ENCODE measurements at places on chromosomes 16 and 17.

- DNase-seq = no peak
These were observed 5.0 kb downstream of the HERPUD1 start for GRCh38 chr16:56936950-56937349.

DNA sequence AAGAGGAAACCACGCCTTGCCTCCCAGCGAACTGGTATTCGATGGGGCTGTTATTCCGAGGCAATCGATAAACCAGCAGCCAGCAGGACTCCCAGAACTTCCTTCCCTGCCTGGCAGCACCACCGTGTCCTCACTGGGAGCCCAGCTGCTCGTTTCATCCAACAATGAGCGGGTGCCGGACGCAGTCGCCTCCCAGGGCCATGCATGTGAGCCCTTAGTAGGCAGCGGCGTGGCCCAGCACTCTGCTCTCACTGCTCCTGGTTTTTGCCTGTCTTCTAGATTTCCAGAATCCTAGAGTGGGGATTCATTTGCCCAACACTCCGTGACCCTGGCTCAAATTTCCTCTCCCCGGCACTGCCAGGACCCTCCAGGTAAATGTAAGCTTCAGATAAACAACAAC is 29.1 kb upstream of the RASD1 start:
- DNase-seq = no peak

DNA sequence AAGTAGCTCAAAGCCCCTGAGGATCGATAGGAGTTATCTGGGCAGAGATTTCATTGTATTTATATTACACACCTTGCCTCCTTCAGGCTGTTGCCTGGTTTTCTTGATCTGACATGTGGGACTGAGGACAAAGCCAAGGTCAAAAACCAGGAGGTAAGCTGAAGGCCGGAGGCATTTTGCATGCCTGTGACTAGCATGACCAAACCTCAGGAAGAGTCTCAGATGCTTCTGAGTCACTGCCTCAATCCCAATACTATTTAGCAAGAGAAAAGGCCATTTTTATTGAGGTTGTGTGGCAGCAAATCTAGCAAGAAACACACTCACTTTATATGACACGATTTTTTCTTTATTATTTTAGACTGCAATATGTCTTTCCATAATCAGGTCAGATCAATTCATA is 968.1 kb downstream of the CDH11 start:
- DNase-seq = no peak

DNA sequence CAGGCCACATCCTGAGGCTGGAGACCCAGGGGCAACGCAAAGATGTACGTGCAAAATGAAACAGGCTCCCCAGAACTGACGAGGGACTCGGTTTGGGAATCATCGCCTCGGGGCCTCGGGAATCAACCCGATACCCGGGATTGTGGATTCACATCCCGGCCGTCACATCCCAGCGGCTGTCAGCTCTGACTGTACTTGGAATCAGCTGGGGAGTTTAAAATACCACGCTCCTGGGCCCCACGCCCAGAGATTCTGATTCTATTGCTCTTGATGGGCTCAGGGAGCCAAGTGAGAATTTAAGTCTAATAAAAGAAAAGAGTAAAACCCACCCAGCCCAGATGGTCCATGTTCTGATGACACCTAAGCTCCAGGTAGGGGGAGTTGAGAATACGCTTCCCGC is 42.2 kb downstream of the MRM3 start:
- DNase-seq = no peak

DNA sequence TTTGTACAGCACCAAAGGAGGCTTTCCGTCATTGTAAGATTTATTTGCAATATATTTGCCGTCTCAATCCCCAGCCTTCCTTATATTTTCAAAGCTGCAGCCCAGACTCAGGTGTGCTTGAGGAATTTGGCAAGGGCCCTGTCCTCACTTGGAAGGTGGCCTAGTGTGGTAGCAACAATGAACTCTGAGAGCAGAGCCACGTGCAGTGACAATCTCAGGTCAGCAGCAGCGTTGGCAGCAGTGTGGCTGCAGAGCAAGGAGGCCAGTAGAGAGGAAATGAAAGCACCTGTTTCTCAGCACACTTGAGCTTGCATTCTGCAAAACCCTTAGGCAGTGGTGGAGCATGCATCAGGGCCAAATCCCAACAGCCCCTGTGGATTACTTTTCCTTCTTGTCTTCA is 613.5 kb downstream of the RBFOX1 start:
- DNase-seq = no peak

DNA sequence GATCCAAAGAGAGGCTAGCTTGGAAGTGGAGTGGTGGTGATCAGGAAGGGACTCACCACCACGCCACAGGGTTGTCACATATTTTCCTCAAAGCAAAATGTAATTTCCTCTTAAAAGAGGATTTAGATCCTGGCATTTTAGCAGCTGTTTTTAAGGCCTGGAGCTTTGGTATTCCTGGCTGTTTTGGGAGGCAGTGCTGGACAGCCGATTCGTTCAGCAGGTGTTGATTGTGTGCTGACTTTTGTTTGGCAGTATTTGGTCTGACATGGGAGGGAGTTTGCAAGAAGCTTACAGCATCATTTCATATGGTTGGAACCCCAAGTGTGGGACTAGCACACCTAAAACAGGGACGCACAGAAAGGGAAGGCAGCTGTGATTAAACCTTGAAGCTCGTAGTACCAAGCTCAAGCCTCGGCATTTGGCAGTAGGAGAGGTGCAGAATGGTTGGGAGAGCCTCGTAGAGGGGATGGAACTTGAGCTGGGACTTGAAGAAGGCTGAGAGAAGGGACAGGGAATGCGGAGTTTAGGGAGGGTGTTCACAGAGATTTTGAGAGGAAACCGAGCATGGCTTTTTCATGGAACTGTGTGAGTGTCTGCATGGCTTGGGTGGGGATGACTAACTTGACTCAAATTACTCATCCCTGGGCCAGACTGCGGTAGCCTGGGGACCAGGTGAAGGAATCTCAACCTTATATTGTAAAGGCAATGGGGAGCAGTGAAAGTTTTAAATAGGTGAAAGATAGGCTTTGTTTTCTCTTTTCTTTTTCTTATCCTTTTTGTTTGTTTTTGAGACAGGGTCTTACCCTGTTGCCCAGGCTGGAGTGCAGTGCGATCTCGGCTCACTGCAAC is 52.3 kb downstream of the RPTOR start:
- DNase-seq = peak; percentile 31

DNA sequence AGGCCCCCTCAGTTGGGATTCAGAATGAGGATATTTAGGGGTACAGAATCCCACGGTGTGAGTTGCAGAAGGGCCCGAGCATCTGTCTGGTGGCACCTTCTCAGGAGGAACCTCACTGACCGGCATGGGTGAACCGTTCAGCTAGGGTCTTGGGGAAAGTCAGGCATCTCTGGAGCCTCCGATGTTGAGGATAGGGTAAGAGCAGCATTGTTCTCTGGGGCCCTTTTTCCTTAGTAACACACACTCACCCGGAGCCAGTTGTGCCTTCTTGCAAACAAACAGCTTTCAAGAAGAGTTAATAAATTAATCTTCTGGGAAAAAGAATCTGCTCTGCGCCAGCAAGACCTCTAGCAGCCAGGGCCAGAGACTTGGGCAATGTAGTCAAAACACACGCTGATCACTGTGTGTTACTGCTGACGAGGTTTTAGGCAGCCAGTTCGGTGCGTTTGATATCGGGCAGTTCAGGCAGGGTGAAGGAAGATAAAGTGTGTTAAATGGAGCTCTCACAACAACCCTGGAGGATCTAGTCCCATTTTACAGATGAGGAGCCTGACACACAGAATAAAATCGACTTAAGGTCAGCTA is 48.9 kb downstream of the MSI2 start:
- DNase-seq = no peak

DNA sequence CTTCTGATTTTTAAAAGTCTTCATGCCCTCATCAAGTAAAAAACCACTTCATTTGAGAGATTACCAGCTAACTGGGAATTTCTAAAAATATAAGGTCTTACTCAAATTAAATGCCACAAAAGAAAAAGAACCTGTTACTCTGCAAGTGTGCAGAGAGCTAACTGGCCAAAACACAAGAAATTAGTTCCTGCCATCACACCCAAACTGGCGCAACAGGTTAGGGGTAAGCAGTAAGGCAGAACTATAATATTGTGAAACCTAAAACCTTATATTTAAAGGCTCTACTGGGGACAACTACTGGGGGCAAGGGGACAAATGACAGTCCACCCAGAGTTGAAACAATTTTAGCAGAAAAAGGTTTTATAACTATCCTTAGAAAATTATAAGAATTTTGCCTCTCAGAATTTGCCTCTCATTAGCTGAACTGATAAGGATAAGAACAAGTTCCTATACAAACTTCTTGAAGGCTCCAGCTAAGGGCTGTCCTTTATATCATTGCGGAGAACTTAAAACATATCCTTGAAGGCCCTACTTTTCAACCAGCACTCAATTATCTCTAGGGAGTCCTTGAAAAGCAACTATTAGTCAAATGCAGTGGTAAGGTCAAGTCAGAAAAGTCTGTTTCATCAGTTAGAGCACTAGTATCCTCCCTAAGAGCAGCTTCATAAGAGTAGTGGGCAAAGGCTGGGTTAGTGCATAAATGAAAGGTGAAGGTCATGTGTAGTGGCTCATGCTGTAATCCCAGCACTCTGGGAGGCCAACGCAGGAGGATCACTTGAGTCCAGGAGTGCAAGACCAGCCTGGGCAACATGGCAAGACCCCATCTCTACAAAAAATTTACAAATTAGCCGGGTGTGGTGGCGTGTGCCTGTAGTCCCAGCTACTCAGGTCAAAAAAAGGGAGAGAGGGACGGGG is 31.5 kb downstream of the SMURF2 start:
- no peak for DNase-seq

GRCh38 chr16:63980763-63981162 is 1141.1 kb downstream of the CDH11 start:
- DNase-seq = no peak

DNA sequence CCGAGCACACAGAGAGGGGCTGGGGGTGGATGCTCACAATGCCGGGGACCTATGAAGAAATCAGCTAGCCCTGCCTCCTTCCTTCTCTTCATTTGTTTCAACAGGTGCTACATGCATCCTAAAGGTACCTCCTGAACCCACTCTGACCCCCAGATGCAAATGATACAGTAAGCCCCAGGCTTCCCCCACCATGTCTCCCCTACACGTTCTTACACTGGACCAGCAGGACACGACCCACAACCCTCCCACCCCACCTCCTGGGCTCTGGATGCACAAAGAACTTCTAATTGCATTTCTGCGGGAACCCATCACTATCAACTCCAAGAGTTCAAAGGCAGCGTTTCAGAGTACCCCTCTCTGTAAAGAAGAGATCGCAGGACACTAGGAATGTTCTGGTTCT is 2.1 kb downstream of the XYLT1 start:
- no peak for DNase-seq

DNA sequence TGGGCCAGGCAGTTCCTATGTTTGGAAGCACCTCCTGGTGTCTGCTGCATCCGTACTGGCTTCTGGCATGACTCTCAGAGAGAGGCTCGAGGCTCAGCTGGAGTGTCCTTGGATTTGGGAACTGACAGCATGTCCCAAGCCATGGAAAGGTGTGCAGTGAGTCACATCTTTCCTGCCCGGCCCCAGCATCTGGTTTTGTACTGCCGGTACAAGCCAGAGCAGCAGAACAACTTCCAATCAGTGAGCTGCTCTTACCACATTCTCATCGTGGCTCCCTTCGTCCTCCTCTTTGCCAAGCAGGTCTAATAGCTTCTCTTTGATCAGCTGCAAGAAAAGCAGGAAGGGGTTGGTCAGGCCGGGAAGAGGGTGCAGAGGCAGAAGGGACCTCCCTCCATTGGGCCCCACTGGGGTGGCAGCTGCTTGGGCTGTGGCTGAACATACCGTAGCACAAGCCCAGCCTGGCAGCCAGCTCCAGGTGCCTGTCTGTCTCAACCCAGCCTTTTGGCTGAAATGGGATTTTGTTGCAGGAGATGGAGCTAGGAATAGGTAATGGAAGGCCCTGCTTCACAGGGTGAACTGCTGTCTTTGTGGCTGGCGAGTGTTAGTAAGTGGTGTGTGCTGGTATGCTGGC is 24.2 kb downstream of the SPACA3 start:
- DNase-seq = no peak

DNA sequence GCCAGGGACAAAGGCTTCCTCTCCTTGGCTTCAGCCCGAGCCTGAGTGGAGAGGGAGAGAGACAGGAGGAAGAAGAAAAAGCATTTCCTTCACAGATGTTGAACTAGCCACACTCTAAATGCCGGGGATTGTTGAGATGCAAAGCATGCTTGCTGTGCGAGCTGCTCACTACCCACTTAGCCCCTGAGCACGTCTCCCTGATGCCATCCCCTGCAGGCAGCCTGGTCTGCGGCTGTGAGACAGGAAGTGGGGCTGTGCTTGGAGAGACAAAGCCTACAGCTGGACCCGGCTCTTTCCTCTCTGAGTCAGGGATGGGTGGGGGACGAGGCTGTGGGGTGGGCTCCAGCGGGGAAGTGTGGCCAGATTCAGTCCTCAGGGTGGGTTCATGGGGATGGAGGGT is 13.7 kb downstream of the WNT9B start:
- no peak for DNase-seq

DNA sequence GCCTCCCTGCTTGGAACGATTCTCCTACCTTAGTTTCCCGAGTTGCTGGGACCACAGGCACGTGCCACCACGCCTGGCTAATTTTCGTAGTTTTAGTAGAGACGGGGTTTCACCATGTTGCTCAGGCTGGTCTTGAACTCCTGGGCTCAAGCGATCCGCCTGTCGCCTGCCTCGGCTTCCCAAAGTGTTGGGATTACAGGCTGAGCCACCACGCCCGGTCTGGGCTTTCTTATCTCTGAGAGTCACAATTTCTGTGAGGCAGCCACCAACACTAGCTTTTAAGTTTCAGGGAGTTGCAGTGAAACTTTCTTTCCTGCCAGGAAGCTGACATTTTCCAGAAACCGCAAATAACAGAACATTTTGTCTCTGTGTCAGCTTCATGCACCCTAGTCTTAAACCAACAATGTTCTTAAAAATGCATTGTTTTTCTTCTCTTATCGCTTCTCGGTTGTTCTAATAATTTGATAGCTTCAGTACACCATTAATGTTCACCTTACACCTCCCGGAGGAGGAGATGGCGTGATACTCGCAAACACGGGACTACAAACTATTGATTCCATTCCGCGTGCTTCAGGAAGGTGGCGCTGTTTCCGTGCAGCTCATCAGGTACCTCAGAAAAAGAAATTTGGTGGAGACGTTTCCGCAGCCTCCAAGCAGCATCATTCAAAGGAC is 7.4 kb upstream of the DHRS7B start:
- DNase-seq = peak; percentile 77

GRCh38 chr17:49597928-49598655 is 22.4 kb downstream of the NXPH3 start:
- DNase-seq = no peak

GRCh38 chr16:12318661-12319427 is 342.3 kb downstream of the SNX29 start:
- DNase-seq = no peak

- peak; percentile 36 for DNase-seq
These were observed 616 bp downstream of the SRSF2 start for GRCh38 chr17:76736349-76737081.

DNA sequence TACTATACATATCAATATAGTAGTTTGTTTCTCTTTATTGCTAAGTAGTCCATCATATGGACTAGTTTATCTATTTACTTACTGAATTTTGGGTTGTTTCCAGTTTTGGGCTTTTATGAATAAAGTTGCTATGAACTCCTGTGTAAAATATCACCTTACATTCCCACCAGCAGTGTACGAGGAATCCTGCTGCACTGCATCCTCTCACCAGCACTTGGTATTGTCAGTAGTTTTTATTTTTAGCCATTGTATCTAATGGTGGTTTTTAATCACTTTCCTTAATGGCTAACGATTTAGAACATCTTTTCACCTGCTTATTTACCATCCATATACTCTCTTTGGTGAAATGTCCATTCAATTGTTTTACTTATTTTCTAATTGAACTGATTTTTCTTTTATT is 24.0 kb downstream of the CDC27 start:
- no peak for DNase-seq

Data from A172 (cell line).